ENCODE measurements at places on chromosomes 13 and 19.

DNA sequence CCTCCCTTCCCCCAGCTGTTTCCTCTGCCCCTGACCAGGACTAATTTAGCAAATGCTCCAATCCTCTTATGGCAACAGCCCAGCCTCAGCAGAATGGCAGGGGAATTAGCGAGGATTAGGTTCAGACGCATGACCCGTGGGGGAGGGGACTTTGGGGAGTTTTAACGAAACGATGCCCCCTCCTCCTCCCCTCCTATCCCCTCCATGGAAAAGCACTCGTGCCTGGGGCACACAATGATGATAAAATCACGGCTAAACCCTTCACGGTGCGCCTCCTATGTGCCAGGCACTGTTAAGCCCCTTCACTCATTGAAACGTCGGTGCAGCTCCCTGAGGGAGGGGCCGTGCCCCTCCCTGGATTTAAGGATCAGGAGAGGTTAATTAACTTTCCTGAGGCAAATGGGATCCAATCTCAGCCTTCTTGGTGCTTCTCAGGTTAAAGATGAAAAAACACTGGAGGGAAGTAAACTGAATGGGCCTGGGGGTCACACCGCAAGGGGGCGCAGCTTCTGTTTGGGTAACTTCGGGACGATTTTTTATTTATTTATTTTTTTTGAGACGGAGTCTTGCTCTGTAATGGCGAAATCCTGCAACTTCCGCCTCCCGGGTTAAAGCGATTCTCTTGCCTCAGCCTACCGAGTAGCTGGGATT lies 10.1 kb upstream of the TPRX2 start:
- DNase-seq: no peak

DNA sequence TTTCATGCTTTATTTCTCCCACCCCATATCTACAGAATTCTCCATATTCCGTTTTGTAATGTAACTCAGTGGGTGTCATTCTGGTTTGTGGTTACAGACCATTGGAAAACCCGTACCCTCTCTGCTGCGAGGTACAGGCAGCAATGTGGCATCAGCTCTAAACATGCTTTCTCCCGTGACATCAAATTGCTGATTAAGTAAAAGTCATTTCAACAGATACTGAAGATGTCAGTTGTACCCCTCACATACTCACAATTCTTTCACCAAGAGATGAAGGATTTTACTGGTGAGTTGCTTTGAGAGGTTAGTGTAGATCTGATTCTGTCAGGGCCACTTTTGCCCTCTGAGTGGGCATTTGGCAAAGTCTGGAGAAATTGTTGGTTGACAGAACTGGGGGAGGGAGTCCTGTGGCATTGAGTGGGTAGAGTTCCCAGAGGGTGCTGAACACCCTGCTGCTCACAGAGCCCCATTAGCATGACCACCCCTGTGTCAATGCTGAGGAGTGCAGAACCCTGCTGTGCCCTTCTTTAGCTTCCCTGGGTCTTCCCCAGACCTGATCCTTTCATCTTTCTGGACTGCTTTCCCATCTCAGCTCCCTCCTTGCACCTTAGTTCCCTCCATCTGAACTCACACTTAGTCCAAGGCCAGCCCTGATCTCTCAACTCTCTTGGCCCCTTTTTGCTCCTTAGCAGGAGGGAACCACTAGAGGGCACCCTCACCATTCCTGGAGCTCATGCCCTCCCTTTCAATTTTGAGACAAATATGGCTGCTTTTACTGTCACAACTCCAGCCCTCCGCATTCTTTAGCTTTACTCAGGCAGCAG lies 39.9 kb upstream of the CEACAM8 start:
- no peak for DNase-seq

DNA sequence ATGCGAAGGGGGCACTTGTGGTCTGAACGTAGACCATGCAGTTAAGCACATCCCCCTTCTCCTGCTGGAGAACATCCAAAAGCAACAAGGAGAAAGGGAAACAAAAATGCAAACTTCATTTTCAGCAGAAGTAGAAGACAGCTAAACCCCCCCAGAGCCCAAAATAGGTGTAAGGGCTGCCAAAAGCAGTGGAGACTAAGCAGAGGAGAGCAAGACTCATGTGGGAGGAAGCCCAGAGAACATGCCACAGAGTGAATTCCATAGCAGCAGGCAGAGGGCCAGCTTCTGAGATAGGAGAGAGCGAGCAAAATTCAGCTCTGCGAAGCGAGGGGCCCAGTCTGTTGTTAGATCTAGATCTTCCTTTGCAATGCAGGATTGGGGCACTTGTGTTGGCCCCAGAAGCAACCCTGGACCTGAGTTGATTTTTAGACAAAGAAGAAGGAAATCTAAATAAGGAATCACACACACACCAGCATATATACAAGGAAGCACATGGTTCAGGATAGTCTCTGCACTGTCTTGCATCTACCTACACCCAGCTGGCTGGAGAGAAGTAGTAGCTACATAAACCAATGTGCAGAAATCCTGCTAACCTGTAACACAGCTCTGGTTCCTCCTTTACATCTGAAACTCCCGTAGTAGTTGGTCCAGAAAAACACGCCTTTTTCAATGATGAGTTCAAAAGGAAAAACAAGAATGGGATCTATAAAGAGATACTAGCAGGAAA lies 199.6 kb downstream of the SPRY2 start:
- DNase-seq: no peak

DNA sequence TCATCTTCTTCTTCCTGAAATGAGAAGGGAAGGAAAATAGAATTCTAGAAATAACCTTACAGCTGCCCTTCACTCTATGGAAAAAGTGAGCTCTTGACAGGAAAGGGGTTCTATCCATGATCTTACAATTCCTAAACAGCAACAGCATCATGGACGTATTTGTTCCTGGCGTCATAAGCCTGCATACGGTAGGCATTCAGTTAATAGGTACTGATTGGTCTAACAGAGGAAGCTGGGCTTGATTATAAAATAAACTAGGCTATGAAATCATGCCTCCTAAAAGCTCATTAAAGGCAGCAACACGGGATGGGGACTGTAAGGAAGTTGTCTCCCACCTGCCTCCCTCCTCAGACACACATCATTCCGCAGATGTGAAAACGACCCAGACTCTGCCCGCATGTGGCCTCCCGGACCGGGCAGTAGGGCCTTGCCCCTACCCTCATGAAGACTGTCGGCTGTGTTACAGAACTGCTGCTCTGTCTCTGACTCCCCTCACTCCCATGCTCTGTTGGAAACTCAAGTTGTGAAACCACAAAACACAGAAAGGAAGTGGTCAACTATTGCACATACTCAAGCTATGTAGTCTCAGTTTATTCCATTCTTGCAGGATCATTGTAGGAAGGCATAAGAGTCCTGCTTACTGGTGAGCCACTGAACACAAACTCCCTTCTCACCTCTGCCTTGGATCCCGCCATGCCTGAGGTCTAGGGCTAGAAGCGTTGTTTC lies 129.8 kb downstream of the DLEU7 start:
- no peak for DNase-seq

GRCh38 chr19:33830264-33830663 lies 33.6 kb downstream of the KCTD15 start:
- DNase-seq: no peak

GRCh38 chr13:37597477-37598025 lies 1.0 kb downstream of the POSTN start:
- DNase-seq: no peak

DNA sequence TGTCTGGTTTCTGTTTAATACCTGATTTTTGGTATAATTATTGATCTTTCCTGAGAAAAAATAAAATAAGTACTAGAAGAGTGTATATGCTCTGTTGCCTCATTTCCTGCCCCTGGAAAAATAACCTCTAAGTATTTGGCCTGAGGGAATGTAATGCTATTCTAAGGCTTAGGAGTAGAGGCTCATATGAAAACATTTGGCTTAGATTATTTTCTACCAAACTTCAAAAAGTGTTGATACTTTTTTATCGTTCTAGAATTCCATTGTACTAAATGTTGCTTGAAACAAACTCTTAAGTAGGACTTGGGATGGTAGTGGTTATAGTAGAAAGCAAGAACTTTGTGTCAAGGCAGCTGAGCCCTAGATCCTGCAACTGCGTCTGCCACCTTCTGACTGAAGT lies 57.8 kb downstream of the COG3 start:
- DNase-seq: no peak

DNA sequence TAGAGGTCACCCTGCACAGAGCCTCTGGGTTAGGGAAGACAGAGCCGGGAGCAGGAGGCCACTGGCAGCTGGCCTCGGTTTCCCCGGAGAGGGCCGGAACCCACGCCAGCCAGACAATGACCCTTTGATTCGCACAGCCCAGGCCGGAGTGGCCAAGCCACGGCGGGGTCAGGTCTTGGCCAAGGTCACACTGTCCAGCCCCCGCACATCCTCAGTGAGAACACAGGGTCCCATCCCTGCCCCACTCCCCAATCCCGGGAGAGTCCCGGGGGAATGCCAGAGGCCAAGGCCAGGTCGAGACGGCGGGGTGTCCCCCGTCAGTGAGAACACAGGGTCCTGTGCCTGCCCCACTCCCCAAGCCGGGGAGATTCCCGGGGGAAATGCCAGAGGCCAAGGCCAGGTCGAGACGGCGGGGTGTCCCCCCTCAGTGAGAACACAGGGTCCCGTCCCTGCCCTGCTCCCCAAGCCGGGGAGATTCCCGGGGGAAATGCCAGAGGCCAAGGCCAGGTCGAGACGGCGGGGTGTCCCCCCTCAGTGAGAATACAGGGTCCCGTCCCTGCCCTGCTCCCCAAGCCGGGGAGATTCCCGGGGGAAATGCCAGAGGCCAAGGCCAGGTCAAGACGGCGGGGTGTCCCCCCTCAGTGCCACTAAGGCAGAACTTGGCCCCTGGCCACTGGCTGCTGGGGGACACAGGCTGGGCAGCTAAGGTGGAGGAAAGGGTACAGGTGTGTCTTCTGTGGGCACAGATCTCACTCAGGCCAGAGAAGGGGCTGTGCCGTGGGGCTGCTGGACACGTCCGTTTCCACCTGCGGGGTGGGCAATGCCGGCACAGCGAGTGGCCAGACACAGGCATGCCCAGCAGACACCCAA lies 1.7 kb upstream of the FSTL3 start:
- no peak for DNase-seq

- no peak for DNase-seq
These were observed 1.1 kb upstream of the PTGER1 start for GRCh38 chr19:14476327-14476672.

- DNase-seq: no peak
These were observed 15.0 kb upstream of the CD177 start for GRCh38 chr19:43338530-43338929.

DNA sequence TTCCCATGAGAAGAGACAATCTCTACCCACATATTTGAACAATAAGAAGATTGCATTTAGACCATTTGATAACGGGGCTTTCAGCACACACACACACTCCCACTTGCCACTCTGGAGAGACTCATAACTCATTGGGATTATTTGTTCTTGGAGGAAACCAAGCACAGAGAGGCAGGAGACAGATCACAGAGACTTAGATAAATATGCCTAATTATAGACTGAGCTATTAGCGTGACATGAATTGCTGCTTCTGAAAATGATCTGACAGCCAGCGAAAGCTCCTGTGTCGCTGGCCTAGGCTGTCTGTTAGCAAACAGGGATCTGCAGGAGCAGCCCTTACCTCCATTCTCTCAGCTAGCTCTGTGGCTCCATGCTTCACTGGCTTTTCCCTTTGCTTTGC lies 111.4 kb downstream of the CCNA1 start:
- no peak for DNase-seq
